ENCODE measurements at places on chromosomes 11 and 22.

DNA sequence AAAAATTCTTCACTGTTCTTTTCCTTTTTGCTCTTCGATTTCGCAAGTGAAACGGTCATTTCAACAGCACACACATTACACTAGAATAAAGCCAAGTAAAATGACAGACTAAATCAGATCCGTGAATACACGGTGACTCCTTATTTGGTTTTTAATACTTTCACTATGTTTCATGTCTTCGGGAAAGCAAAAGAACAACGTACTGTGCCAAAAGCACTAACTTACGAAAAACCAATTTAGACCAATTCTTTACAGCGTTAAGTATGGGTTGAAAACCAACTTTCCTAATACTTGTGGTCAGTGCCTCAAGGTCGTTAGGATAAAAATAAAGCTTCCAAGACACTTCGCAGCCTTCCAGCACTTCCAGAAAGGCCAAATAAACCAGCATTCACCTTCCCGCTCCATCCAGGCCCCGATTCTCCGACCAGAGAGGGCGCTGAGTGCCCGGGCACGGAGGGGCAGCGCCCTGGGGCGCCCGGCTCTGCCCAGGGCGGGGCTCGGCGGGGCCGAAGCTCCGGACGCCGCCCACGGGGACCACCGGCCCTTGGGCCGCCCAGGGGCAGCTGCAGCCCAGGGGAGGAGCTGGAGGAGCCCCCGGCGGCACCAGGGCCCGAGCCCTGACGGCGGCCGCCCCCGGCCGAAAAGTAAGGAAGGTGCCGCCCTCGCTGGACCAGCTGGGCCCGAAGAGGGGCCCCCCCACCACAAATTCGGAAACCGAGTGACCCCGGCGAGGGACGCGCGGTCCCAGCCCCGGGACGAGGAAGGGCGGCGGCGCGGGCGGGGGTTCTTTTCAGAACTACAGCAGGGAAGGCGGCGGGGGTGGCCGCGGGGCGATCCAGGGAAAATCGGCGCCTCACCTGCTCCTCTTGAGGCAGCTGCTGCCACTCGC lies 499 bp downstream of the ATL3 start:
- peak; percentile 45 for DNase-seq

- DNase-seq: no peak
Observed at GRCh38 chr11:10778217-10778970, 27.3 kb downstream of the CTR9 start.

DNA sequence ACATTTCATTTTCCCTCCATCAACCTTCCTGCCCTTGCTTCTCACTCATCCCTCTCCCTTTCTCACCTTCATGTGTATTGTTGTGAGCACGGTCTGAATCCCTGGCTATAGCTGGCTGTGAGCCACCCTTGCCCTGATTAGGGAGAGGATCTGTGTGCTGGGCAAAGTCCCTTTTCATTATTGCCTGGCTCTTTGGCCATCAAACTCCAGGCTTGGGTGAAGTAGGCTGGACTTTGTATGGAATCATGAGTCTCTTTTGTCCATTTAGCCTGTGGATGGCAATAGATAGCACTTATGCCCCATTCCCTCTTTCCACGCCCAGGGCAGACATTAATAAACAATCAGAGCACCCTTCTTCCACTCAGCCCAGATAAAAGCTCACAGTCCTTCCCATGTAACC lies 6.7 kb downstream of the MYO18B start:
- no peak for DNase-seq

DNA sequence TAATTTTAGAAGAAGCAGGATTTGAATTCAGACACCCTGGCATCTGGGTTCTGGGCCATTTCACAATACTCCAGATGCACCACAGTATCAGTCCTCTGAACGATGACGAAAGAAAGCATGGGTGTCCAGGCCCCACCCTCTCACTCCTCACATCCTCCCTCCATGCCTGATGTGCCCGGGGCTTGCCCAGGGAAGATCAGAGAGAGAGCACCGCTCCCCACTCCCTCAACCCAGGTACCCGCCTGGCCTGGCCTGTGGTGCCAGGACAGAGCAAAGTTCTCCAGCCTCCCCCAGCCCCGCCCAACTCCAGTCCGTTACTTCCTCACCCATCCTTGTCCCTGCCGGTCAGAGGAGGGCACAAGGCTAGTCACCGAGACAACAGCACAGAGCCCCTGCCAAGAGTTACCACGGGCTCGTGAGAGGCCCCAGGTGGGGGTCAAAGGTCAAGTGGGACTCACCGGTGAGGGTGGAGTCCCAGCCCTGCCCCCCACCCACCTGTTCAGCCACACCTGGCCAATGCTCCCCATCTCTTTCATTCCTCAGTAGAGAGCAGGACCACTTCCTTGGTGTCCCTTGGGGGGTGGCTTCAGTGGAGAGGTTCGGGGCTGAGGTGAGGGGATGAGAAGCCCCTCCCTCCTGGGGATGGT lies 8.1 kb downstream of the BCL9L start:
- DNase-seq: no peak

DNA sequence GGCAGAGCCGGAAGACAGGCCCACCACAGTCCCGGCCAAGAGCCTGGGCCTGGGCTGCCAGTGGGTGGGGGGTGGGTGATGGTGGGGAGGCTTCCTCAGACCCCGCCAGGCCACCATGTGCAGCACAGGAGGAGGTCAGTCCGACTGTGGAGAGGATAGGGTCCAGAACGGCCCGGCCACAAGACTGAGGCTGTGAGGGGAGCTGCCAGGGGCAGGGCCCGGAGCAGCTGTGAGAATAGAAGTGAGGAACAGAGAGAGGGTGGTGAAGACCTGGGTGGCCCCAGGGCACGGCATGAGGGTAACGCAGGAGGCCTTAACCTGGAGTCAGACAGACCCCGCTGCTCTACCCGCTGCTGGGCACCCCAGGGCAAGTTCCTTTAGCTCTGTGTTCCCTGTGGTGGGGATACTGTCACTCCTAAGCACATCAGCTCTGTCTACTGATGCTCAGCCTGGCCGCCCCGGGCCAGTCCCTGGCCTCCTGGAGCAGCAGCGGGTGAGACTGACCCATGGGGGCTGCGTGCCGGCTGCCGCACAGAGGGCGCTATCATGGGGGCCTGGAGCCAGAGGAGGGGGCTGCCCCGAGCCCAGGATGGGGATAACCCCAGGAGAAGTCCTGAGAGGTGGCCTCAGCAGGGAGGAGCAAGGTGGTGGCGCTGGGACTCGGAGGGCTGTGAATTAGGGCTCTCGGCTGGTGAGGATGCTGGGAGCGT lies 1.7 kb downstream of the FERMT3 start:
- no peak for DNase-seq

GRCh38 chr11:115054570-115055538 lies 376.5 kb downstream of the NXPE2 start:
- DNase-seq: no peak

Data from endothelial cell (in vitro differentiated cells).